ENCODE measurements at places on chromosomes 4 and X.
A peak's percentile ranks its signal among the peaks of the same experiment; 100 is the strongest.

DNA sequence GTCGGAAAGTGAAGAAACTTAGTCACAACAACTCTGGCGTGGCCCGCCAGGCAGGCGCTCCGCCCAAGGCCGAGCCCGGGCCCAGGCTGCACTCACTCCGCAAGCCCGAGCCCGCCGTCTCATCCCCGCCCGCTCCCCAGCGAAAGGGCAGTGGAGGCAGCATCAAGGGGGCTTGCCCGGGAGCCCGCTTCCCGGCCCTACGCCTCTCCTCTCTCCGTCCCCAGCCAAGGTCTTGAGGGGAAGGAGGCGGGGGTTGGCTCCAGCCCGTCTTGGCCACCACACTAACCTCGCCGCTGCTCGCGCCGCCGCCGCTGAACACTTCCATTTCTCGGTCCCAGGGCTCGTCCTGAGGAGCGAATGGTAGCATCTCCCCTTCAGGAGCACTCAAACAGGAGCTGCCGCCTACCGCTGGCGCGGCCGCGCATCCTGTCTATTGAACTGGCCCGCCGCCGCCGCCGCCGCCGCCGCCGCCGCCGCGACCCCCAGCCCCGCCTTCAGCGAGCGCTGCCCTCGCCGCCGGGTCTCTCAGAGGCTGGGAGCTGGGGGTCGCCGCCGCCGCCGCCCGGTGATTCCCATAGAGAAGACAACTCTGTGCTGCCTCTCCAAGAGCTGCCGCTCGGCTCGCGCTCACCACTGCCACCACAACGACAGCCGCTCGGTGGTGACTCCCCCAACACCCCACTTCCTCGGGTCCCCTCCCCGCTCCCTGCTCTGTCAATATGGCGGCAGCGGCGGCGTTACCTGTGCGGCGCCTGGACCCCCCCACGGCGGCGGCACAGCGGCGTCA, at the start of gene RPS6KA6:
Gene RPS6KA6, minus strand, starts transcription at position 667 of the 787 bp plus-strand sequence. Its CDS starts 300 bp downstream, at position 367.
- no peak for DNase-seq

GRCh38 chr4:152220201-152220666, 315.7 kb downstream of the FBXW7 start:
- DNase-seq: no peak

DNA sequence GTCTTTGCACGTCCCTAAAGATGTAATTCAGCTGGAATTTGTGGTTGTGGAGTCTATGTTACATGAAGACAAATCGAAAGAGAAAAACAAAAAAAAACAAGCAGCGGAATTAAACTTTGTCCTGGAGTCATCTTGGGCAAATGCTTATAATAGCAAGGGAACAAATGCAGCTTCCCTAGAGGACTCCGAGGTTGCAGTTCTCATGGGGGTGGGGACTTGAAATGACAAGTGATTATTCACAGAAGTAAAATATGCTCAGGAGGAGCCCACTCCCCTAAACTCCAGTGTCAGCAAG, 362.4 kb downstream of the ARHGAP24 start:
- no peak for DNase-seq

- DNase-seq: no peak
Observed at GRCh38 chrX:22650691-22651090, 349.1 kb upstream of the DDX53 start.

- DNase-seq: no peak
Observed at GRCh38 chrX:15866147-15866546, 11.5 kb upstream of the AP1S2 start.

- no peak for DNase-seq
Observed at GRCh38 chr4:183349673-183350072, 27.4 kb upstream of the CLDN24 start.

- DNase-seq: no peak
Observed at GRCh38 chr4:6359536-6360308, 90.1 kb downstream of the WFS1 start.

- DNase-seq: peak; percentile 55
Observed at GRCh38 chr4:38782452-38783108, at the start of gene TLR10. TSS of gene TLR10 (minus strand) at chr4:38782990. CDS start at chr4:38775590, 7,400 bp downstream.

GRCh38 chr4:86660401-86660800, 66.3 kb downstream of the PTPN13 start:
- no peak for DNase-seq

DNA sequence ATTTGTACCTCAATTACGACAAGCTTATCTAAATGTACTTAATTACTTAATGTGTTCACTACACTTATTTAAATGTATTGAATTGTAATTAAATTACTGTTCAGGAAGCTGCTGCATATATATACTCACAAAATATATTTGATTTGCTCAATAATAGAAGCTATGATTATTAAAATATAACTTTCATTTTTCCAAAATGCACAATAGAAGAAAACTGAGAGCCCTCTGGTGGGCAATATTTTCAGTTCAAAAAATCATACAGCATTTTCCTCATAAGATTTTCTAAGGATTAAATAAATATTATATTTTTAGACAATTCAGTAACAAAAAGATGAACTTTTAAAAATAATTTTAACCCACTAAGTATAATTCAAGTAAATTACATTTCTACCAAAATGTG, 217.3 kb downstream of the DKK2 start:
- no peak for DNase-seq

GRCh38 chr4:5629542-5629941, 78.8 kb downstream of the EVC2 start:
- no peak for DNase-seq

DNA sequence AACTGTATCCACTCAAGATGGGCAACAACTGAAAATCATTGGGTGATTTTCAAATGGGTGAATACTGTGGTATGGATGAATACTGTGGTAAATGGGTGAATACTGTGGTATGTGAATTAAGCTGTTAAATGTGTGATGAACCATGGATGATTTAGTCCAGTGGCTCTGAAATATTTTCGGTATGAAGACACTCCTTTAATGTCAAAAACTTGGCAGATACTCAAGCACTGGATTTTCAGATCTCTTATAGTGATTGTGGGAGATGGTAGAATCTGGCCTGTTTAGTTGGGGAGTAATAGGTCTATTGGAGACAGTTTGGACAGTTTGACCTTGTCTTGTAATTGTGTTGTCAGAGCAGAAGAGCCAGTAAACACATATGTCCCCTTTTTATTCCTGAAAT, 45.7 kb downstream of the SSX7 start:
- DNase-seq: no peak

GRCh38 chrX:104864296-104864695, 298.3 kb downstream of the IL1RAPL2 start:
- DNase-seq: no peak

- DNase-seq: no peak
Observed at GRCh38 chrX:133389975-133390374, 25.3 kb downstream of the GPC4 start.

Measured in CD4-positive, alpha-beta T cell treated with Interleukin-1 beta for 1 hour (primary cell).